ENCODE measurements at places on chromosomes 12 and 14. TPM values are rescaled to one million over a fixed set of nuclear protein-coding genes. Genes with fewer than 3 reads are reported as not detected.

The VWF gene
- 0.06 TPM for total RNA-seq

The ASPG gene
- not detected for total RNA-seq

The TC2N gene
- total RNA-seq = not detected

The GCH1 gene
- total RNA-seq = 9.1 TPM

The SIX1 gene
- total RNA-seq = 0.31 TPM

The CCDC197 gene
- total RNA-seq = not detected

The RABGGTA gene
- 23.6 TPM for total RNA-seq

The MYF6 gene
- total RNA-seq = not detected

The ELK3 gene
- 12.4 TPM for total RNA-seq
